ENCODE measurements at places on chromosomes 2 and 18.

GRCh38 chr18:46366201-46366600 lies 262.0 kb downstream of the HAUS1 start:
- DNase-seq, result no peak

DNA sequence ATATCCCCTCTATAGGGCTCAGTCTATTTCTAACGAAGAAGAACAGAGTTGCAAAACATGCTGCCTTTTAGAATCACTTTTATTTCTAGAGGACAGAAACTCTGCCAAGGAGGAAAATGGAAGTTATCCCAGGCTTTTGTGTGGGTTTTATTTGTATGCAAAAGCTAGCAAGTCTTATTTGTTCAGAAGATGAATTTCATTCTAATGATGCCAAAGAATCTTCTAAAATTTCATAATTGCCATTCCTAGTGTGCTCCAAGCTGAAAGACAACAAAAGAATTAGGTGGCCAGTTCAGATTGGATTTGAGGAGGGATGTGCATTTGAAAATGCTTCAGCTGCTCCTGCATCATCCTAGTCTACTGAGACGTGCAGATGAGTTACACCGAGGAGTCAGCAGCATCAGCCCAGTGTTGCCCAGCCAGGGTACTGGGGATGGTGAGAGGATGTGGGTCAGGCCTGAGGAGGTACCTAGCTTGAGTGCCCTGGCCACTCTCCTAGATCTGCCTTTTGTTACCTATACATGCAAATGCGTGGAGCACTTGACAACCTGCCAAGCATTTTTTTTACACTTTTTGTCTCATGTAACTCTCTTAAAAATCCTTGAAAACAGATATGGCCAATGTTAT lies 80.1 kb downstream of the KCNS3 start:
- no peak for DNase-seq

GRCh38 chr2:40173276-40173675 lies 278.6 kb downstream of the SLC8A1 start:
- peak; percentile 13 for DNase-seq

GRCh38 chr2:214706986-214707385 lies 102.5 kb downstream of the BARD1 start:
- DNase-seq, result peak; percentile 8

GRCh38 chr2:174078275-174078674 lies 113.1 kb upstream of the SP3 start:
- DNase-seq, result no peak

- no peak for DNase-seq
Observed at GRCh38 chr2:179442206-179442605, 177.6 kb upstream of the SESTD1 start.

- DNase-seq, result no peak
Observed at GRCh38 chr18:9082711-9083510, 19.6 kb upstream of the NDUFV2 start.

DNA sequence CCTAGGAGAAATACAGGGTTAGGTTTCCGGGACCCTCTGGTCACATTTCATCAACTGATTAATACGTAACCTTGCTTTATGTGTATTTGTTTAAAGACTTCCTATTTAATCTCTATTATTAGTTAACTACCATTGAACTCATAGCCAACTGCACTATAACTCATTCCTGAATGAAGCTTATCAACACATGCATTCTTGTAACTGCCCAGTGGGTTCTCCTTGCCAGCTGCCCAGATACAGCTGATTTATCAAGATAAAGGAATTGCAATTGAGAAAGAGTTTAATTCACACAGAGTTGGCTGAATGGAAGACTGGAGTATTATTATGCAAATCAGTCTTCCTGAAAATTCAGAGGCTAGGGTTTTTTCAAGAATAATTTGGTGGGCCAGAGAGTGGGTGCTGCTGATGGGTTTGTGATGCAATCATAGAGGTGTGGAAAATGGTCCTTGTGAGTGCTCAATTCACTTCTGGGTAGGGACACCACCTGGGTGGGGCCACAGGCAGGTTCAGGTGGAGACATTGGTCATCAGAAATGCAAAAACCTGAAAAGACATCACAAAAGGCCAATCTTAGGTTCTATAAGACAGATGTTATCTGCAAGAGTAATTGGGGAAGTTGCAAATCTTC lies 21.1 kb upstream of the NOSTRIN start:
- DNase-seq, result peak; percentile 44

- no peak for DNase-seq
Observed at GRCh38 chr2:83186105-83186760, 1272.8 kb downstream of the SUCLG1 start.

- peak; percentile 27 for DNase-seq
Observed at GRCh38 chr2:118119761-118120400, 31.6 kb downstream of the INSIG2 start.

DNA sequence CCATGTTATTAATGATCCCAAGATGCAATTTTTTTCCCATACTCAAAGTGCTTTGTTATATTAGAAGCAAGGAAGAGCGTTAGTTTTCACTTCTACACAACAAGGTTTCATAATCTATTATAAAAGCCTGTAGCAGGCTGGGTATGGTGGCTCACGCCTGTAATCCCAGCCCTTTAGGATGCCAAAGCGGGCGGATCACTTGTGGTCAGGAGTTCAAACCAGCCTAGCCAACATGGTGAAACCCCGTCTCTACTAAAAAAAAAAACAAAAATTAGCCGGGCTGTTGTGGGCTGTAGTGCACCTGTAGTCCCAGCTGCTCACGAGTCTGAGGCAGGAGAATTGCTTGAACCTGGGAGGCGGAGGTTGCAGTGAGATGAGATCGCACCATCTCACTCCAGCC lies 19.0 kb upstream of the SERPINB2 start:
- DNase-seq, result no peak

DNA sequence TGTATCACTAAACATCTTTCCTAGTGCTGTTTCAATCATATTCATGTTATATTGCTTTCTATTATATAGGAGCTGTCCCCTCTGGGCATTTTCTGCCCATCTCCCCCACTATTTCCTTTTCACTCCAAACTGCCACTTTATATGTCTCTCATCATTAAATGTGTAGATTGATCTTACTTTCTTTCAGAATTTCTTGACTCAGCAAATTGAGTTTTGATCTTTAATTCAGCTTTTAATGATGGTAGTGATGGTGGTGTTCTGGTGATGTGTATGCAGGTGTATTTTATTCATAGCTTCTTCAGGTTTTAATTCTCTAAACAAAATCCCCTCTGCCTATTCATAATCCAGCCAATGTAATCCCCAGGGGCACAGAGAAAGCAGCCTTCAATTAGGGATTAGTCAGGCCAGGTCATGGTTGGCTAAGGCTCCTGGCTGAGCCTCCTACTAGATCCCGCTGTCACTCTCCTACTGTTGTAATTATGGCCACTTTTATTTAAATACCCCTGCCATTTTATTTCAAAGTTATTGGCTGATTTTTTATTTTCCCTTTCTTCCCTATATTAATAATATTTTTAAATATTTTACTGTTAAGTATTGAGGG lies 325.4 kb downstream of the SPAG16 start:
- DNase-seq, result no peak

DNA sequence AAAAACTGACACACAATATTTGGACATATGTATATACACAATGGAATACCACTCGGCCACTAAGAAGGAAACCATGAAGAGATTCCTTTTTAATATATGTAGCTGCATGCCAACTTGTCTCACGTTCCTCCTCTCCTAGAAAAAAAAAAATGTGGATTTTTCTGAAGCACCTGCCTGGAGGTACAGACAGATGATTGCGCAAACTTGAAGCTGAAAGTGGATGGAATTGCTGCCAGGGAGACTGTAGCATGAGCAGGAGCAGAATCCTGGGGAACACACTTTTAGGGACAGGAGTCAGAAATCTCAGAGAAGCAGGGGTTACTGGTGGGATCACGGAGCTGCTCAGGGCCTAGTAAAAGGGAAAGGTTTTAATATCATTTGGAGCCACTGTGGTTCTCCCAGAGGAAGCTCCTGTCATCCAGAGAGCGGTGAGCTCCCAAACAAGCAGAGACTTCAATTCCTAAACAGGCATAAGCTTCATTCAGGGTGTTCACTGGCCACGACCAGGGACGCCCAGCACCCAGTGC lies 640 bp upstream of the SPR start:
- no peak for DNase-seq

- DNase-seq, result no peak
Observed at GRCh38 chr2:174573621-174574081, 24.0 kb downstream of the WIPF1 start.

DNA sequence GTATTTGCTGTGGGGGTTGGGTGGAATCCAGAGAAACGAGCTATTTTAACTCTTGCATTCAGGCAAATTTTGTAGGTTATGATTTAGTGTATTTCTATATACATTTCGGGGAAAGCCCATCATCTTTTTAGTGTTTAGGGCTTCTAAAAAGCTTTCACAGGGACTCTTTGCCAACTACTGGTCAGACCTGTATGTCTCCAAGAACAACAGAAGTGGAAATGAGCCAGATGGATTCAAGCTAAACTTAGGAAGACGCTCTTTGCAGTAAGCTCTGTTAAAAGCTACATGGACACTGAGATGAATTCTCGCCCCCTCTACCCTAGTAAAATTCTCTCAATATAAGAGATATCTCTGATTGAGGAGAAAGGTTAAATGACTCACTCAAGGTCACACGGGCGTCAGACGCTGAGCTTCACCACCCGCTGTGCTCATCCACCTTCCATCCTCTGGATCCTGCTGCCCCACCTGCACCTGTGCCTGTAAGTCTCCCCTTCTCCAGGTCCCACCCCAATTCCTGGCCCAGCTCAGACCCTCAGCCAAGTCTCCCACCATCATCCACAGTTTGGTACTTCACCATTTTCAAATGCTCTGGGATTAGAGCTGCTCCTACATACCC lies 85.6 kb downstream of the MARCHF4 start:
- no peak for DNase-seq

DNA sequence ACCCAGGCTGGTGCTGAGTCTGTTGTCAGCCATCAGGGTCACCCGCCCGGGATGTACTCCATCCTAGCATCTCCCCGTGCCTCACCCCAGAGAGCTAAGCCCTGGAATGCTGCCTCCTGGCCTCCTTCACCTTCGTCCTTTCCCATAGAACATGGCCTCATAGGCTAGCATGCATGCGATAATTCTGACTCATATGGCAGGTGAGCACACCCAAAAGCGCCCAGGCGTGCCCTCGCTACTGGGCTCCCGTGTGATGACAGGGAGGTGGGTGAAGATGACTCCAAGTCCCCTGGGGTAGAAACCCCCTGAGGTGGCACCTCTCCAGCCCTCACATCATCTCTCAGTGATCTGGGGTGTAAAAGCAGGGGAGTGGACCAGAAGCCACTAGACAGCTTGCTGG lies 7.3 kb downstream of the SPR start:
- no peak for DNase-seq

- no peak for DNase-seq
Observed at GRCh38 chr18:61719671-61720070, 173.1 kb downstream of the RNF152 start.

DNA sequence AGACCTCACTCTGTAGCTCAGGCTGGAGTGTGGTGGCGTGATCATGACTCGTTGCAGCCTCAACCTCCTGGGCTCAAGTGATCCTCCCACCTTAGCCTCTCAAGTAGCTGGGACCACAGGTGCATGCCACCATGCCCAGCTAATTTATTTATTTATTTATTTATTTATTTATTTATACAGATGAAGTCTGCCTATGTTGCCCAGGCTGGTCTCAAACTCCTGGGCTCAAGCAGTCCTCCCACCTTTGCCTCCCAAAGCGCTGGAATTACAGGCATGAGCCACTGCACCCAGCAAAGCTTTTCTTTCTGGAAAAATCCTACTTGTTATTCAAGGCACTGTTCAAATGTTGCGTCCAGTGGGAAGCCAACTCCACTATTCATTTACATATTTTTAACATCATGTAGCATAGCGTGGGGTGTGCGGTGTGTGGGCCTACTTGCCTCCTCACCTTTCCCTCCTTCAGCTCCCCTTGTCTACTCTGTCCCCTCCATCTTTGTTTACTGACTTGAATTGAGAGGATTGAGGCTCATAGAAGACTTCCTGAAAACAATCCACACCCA lies 6.8 kb upstream of the RHOB start:
- no peak for DNase-seq

GRCh38 chr2:31140151-31140550 lies 1.9 kb upstream of the GALNT14 start:
- no peak for DNase-seq

DNA sequence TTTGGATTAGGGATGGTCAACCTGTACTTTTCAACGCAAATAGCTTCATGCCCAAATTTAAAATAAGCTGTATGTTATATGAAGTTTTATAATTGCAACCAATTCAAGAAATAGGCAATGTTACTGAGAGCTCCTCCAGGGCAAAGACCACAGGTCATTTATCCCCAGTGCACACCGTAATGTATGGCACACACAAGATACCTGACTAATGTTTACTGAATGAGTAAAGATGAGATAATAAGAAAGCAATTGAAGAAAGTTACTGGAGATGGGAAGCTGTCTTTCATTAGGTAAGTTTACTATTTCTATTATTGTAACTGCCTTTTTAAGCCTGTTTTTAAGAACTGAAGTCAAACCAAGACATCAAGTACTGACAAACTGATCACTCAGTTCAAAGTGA lies 184.5 kb upstream of the VRK2 start:
- DNase-seq, result no peak

DNA sequence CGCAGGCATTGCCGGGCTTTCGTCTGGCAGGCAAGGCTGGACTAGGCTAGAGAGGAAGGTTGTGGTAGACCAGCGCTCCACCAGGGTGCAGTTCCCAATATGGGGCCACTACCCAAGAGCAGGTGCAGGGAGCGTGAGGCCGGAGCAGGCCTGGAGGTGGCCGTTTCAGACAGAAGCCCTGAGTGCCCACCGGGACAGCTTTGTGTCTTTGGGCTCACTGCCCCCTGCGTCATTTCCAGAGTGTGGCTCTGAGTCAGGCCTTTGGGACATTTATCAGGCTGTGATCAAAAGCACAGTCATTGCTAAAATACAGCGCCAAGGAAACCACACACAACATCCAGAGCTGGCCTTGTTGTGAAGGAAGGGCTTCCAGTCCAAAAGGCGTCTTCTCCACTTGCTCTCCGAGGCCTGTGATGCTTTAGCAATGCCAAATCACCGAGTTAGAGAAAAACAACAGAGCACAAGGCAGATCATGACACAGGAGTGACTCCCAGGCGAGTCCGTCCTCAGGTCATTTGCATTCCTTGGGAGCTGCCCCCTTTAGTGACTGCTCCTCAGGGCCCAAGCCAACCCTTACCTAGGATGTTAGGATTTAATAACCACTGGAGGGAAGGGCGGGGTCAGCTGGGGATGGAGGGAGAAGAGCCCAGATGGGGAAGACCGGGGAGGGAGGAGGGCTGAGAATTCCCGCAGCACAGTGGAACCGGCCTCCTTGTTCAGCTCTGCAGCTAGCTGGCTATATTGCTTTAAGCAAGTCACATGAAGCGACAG lies 42.3 kb downstream of the RFX8 start:
- DNase-seq, result peak; percentile 59

All from astrocyte (in vitro differentiated cells and primary cell).